ENCODE measurements at places on chromosomes 13 and 19.

- DNase-seq: no peak
Observed at GRCh38 chr19:21532904-21533303, 27.5 kb downstream of the ZNF429 start.

- DNase-seq: no peak
Observed at GRCh38 chr19:17332677-17333581, 1.7 kb downstream of the ANO8 start.

DNA sequence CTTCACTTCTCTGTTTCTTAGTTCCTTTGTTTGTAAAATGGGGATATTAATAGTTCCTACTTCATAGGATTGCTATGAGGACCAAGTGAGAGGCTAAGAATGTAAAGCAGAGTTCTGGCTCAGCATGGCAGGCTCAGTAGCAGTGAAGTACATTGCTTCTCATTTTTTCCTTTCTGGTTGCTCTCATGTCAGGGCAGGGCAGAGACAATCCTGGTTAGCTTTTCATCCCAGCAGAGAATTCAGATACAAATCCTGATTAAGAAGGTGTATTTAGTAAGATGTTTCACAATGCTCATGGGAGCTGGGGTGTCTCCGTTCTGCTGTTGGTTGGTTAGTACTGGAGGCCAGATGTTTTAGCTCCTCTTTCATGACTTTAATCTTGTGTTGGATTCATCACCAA is 42.9 kb downstream of the WASF3 start:
- DNase-seq: no peak

- DNase-seq: no peak
Observed at GRCh38 chr13:42420304-42420703, 148.4 kb downstream of the AKAP11 start.

DNA sequence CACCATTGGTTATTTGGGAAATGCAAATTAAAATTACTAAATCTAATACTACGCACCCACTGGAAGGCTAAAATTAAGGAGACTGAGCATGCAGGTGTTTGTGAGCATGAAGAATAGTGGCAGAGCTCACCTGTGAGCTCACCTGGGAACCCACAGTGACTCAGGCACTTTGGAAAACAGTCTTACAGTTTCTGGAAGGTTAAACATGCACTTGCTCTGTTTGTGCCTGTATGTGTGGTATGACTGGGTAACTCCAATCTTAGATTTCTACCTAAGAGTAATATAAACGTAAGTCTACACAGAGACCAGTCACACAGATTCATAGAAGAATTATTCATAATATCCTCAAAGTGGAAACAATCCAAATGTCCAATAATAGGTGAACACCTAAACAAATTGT is 318.8 kb downstream of the ATP8A2 start:
- DNase-seq: no peak

- DNase-seq: no peak
Observed at GRCh38 chr13:80499536-80500290, 158.8 kb upstream of the SPRY2 start.

DNA sequence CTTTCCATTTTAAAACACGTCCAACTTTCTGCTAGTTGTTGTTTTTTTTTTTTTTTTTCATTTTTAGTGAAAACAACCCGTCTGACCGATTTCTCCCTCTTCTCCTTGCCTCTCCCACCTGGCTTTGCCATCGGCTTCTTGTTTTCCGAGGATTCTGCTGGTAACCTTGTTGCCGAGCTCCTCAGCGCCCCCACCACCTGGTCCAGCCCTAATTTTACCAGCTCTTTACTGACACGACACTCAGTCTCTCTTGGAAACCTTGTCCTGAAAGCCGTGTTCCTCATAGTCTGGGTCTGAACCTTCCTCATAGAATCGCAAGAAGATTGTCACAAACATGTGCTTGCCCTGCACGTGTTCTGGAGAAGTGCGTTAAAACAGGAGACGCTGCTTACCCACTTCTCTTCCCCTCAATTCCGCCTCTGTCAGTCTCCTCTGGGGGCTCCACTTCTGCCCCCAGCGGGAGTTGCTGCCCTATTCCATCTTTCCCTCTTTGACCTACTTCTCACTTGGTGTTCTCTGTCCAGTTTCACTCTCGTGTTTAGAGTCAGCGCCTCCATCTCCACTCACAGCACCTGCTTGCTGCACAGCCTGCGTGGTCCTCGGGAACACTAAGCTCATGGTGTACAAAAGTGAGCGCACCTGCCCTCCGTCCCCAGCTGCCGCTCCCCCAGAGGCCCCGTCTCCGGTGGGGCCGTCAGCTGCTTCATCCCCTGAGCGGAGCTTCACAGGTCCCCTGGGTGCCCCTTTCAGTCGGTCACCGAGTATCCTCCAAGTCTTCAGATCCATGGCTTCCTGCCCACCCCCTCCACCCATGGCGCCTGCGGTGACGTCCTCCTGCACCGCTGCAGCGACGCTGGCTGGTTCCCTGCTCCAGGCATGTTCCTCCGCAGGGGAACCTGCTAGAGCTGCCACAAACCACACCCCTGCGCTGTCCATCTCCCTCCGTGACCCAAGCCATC is 65.1 kb downstream of the TM9SF2 start:
- DNase-seq: no peak

DNA sequence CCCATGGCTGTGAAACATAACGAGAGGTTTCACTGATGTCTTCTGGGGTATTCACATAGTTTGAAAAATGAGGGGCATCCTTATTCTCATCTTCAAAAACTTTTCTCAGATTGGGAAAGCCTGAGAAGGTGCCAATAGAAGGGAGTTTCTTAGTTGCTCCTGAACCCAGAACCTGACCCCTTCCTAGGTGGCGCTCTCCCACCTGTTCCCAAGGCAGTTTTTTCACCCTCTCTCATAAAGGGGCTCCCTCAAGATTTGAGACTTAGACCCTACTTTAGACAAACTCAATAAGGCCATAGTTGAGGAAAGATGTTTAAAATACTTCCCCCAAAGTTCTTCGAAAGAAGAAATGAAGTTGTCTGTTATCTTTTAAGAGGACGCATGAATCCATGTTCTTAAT is 142.2 kb downstream of the FGF9 start:
- no peak for DNase-seq

DNA sequence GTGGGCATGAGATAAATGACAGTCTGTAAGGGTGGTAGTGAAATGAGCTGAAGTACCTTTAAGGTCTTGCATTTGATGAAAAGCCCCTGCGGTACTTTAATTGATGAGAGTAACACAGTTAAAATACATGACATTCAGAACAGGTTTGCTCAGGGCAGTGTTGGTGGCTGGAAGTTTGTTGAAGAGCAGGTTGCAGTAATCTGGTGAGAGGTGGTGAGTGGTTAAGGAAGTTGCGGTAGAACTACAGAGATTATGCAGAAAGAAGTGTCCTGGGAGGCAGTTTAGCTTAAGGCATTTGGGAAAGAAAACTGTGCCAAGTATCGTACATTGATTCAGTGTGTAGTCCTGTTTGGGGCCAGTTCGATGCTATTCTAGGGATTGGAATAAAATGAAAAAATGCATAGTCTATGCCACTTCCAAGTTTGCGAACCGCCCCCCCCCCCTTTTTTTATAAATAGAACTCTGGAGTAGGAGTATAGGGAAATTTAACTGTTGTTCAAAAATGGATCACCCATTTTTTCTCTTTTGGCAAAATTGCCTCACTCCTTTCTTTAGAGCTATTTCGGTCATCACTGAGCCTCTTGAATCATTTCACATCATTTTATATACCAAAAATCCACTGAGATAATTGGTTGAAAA is 42.7 kb downstream of the SLAIN1 start:
- DNase-seq: no peak

- no peak for DNase-seq
Observed at GRCh38 chr13:108345016-108345415, 75.5 kb downstream of the TNFSF13B start.

DNA sequence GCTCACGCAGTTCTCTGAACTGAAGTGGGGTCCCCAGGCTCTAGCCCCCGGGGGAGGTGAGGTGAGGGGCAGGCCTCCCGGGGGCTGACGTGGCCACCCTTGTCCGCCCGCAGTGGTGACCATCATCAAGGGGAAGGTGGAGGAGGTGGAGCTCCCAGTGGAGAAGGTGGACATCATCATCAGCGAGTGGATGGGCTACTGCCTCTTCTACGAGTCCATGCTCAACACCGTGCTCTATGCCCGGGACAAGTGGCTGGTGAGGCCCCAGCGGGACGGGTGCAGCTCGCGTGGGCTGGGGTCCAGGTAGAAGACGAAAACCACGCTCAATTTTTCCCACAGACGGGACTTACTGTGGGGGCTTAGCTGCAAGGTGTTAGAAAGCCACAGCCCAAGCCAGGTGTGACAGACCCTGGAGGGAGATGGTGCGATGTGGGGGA is 5.6 kb upstream of the ADM5 start:
- DNase-seq: no peak

DNA sequence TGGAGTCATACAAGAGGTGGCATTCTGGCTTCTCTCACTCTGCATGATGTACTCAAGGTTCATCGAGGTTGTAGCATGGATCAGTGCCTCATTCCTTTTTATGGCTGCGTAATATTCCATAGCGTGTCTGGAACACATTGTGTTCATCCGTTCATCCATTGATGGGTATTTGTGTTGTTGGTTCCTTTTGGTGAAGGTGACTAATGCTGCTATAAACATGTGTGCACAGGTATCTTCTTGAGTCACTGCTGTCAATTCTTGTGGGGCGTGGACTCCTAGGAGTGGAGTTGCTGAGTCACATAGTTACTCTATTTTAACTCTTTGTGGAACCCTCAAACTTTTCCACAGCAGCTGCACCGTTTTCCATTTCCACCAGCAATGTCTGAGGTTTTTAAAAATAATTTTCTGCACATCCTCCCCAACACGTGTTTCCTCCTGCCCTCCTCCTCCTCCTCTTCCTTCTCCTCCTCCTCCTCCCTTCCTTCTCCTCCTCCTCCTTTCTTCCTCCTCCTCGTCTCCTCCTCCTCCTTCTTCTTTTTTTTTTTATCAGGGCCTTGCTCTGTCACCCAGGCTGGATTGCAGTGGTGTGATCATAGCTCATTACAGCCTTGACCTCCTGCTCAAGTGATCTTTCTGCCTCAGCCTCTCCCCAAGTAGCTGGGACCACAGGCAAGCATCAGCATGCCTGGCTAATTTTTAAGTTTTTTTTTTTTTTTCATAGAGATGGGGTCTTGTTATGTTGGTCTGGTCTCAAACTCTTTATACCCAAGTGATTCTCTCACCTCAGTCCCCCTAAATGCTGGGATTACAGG is 2.0 kb upstream of the TMEM221 start:
- DNase-seq: no peak

GRCh38 chr13:77235456-77236022 is 91.4 kb downstream of the MYCBP2 start:
- no peak for DNase-seq

GRCh38 chr13:25372284-25373081 is 709 bp downstream of the ATP8A2 start:
- no peak for DNase-seq

GRCh38 chr13:98622931-98623331 is 46.0 kb upstream of the STK24 start:
- DNase-seq: peak; percentile 21

DNA sequence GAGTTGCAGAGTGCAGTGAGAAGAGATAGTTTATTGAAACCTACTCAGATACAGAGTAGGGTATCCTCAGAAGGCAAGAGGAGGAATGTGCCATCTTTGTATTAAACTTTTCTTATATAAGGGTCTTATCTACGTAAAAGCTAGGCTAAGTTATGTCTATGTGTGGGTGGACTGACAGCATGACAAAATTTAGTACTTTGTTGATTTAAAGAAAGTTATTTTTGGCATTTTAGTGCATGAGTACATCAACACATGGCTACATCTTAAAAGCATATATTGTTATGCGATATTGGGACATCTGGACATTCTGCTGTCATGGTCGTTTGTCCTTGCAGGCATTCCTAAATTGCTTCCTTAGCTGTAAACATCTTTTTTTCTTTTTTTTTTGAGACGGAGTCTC is 19.0 kb upstream of the ATP8A2 start:
- no peak for DNase-seq

DNA sequence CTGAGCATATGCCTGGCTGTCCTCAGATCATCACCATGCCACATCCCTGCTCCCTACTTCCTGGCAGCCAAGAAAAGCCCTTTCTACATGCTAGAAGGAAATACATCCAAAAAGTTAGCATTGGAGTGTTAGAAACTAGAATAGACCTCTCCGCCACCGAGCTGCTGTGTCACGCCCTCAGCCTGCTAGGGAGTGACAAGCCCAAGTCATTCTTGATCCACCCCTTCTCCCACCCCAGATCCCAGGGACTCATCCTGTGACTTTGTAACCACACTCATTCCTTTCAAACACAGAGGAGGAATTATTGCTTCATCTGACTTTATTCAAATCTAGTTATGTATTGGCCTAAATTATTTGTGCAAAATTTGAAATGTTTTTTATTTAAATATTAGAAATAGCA is 45.3 kb downstream of the POLR1D start:
- DNase-seq: no peak

DNA sequence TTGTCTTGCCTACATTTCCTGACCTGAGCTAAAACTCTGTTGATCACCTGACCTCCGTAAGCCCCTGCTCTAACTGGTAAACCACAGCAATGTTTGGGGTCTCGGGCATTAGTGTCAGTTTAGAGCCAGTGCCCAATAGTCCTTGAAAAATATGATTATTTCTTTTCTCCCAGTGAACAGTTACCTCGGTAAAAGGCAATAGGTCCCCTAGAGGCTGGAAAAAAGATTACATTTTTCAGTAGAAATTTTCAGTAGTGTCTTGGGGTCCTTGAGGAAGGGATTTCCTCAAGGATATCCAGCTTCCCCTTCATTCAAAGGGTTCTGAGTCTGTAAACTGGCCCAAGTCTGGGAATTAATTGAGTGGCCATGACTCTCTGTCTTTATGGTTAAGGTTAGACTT is 177.5 kb downstream of the SLC7A1 start:
- DNase-seq: no peak

All from brain microvascular endothelial cell (primary cell).